ENCODE measurements at places on chromosomes 1 and 21.
A peak's percentile ranks its signal among the peaks of the same experiment; 100 is the strongest.

GRCh38 chr1:4755301-4755845, 101.0 kb downstream of the AJAP1 start:
- DNase-seq, result peak; percentile 9

DNA sequence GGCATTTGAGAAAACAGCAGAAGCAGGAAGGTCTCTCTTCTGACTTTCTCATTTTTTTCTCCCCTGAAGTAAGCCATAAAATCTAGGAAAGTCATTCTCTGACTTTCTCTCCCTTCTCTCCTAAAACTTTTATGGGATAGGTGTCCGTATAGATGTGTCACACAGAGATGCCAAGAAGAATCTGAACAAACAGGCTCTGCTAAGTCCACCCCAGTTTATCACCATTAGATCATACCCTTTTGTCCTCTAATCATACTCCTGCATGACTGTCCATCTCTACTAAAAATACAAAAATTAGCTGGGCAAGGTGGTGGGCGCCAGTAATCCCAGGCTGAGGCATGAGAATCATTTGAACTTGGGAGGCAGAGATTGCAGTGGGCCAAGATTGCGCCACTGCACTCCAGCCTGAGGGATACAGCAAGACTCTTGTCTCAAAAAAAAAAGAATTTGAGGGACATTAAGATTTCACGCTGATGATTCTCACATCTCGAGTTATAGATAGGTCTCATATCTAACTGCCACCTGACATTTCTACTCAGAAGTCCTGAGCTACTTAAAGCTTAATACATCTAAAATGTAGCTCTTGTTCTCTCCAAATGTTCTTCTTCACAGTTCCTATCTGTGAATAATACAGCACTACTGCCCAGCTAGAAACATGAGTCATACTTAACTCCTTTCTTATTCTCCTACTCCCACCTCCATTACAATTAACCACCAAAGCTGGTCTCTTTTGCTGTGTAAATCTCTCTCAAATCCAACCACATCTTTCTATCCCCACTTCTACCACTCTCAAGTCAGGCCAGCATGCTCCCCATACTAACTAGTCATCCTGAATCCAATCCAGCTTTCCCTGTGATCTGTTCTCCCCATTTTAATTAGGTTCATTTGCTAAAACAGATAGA, 47.7 kb downstream of the ZNF644 start:
- DNase-seq, result peak; percentile 21

DNA sequence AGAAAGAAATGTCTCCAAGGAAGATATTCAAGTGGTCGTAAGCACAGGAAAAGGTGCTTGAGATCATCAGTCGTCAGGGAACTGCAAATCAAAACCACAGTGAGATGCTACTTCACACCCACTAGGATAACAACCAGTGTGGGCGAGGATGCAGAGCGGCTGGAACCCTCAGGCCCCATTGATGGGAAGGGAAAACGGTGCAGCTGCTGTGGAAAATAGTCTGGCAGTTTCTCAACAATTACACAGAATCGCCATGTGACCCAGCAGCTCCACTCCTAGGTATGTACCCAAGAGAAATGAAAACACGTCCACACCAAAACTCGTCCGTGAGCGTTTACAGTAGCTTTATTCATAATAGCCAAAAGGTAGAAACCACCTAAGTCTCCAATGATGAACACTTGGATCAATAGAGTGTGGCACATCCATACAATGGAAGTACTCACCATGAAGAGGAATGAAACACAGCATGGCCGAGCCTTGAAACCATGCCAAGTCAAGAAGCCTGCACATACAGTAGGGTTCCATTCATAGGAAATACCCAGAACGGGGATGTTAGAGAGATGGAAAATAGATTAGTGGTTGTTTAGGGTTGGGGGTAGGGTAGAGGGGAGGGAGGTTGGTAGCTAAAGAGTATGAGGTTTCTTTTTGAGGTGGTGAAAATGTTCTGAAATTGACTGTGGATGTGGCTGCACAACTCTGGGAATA, 6.1 kb downstream of the DFFB start:
- DNase-seq, result no peak

GRCh38 chr1:53622531-53622930, 116.4 kb downstream of the GLIS1 start:
- no peak for DNase-seq

- no peak for DNase-seq
Measured at GRCh38 chr1:31762323-31762722, 1.8 kb downstream of the ADGRB2 start.

GRCh38 chr1:231563247-231563646, 34.8 kb downstream of the TSNAX start:
- no peak for DNase-seq

DNA sequence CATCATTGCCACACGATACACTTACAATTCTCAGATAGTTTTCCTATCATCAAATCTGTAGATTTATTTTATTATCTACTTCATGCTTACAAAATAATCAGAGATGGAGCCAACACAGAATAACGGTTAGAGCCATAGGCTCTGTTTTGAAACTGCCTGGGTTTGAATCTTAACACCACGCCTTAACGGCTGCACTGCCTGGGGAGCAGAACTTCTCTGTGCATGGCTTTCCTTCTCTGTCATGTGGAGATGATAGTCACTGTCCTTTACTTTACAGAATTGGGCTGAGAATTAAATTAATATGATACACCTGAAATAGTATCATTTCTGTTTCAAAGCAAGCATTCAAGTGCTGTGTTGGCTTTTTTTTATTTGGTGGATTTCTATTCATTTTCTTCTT, 177.8 kb downstream of the HMCN1 start:
- DNase-seq, result no peak

DNA sequence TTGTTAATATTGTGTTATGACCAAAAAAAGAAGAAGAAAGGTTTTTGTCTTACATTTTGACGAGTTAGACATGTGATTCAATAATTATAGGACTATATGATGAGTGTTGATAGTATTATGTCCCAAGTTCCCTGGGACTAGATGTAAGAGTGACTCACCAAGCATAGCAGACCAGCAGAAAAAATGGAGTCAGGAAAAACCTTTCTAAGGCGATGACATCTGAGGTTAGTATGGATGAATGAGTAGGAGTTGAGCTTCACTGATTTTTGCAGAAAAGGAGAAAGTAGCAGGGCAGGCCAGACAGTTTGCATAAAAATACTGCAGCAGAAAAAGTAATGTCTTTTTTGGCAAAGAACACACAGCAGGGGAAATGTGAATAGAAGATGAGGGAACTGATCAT, 1041.3 kb upstream of the ADGRL4 start:
- no peak for DNase-seq

DNA sequence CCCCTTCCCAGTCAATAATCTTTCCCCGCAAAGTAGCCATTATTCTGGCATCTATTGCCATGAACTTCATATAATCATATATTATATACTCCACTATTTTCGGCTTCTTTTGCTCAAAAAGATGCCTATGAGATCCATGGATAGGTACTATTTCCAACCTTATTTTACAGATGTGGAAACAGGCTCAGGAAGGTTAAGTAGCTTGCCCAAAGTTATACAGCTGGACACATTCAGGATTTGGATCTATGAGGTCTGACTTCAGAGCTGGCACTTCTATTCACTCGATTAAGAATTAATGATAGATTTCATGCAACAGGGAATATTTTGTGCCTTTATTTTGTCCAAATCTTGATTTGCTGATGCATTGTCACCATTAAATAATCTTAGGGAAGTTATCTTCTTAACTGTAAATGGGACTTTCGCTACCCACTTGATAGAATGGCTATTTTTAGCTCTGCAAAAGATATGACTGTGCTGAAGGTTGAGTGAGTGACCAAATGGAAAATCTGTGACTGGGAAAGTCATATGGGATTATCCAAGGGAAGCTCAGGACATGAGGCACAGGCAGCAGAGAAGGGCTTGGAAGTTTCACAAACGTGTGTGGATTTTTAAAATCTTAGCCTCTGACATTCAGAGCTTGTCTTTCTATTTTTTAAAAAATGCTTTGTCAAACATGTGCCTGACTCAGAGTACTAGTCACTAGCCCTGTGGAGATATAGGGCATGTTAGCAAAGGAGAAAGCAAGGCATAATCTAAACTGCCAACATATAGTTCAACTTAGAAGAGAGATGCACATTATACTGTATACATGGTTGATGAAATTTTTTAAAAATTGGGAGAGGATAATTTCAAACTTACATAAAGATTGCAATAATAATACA, 36.5 kb downstream of the GIPC2 start:
- DNase-seq, result no peak

DNA sequence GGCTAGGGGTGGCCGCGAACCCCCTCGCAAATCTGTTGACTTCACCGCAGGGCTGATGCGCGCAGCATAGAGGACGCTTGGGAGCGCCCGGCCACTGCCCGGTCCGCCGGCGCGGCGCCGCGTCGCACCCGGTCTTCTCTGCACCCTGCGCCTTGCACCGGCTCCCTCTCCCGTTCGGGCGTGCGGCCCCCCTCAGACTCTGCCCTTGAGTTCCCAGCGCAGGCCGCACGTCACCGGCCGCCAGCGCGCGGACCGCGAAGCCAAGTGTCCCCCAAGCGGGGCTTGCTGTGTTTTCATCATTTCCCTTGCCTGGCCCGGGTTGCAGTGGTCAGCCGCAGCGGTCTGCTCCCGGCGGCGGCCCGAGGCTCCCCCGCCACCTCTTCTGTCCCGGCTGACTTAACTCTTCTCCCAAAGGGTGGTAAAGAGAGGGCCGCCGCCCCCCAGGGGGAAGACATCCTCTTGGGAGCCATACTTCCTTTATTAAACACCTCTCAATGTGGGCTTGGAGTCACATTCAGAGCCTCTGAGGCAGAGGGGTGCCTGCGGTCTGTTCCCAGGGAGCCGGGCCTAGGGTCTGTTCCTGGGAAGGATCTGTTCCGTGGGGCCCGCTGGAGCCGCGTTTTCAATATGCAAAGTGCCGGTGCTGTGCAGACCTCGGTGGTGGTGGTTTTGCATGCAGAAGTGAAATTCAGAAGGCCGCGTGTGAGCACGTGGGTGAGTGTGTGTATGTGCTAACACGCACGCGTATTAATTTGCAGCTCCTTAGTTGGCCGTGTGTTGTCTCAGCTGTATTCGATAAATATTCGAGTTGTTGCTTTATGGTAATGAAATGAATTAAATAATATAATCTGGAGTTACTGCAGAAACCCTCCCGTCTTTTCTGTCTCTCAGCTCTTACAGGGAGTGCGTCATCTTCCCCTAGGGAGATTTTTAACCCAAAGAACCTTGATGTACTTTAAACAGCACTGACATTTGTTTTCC, 17.6 kb downstream of the PBX1 start:
- no peak for DNase-seq

GRCh38 chr1:226657895-226658545, 81.1 kb downstream of the ITPKB start:
- no peak for DNase-seq

- DNase-seq, result no peak
Measured at GRCh38 chr1:100325415-100326324, 26.6 kb upstream of the CDC14A start.

- no peak for DNase-seq
Measured at GRCh38 chr1:52153010-52153409, 11.1 kb downstream of the ZFYVE9 start.

DNA sequence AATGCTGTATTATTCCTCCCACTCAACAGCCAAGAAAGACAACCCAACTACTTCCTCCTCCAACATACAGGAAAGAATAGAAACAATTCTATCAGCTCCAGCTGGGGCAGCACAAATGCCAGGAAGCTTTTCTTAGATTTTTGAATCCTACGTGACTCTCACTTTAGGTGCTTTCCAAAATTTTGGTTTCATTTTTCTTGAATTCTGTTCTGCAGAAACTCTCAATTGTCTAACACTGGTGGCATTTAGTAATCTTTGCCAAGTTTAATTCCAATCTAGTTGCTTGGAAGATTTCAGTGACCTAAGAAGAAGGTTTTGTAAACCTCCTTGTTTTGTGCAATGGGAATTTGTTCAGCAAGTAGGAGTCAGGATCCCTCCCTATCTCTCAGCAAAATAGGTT, 37.1 kb upstream of the DOCK7 start:
- no peak for DNase-seq

GRCh38 chr1:19045898-19046880, 89.7 kb upstream of the IFFO2 start:
- no peak for DNase-seq

GRCh38 chr1:151267760-151268159, 13.2 kb downstream of the PSMD4 start:
- no peak for DNase-seq

DNA sequence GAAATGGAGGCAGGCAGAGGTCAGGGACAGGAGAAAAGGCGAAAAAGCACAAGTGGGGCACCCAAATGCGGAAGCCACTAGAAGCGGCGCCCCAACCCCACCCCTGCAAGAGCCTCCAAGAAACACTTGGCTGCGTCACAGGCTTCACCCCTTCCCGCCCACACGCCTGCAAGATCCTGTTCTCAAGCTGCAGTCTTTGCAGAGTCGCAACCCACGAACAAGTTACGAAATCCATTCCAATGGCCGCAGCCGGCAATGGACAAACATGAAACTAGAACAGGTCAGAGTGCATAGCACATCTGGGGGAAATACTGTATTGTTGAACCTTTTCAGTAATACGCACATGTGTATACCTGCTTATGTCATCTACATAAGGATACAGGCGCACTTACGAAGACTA, 103.6 kb downstream of the PSMG1 start:
- no peak for DNase-seq

GRCh38 chr1:160410406-160411005, 10.1 kb downstream of the VANGL2 start:
- no peak for DNase-seq

DNA sequence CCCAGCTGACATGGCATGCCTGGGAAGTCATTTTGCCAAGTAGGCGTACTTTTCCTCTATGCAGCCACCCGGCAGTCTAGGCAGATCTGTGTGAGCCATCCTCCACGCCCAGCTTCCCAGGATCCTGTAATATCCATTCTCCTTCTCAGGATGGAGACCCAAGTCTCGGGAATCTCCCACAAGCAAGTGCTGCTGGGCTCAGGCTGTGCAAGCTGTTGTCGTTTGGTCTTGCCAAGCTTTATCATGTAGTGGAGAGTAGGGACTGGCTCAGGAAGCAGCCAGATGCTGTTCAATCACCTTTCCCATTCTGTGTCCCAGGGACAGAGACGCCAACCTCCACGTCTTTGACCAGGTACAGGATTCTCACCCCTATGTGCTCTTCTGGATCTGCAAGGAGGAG, 191.1 kb upstream of the TMEM51 start:
- no peak for DNase-seq
